A549 treated with AZD2906 at 1 μM for 4 hours (cell line): ENCODE measurements at places on chromosomes 7 and 10. TPM values are rescaled to one million over a fixed set of nuclear protein-coding genes. Genes with fewer than 3 reads are reported as not detected.

The STRA8 gene
- not detected in 5 replicates for total RNA-seq

The SPDYE9 gene
- total RNA-seq: not detected in 5 replicates

The C7orf25 gene
- 1.3 to 3.3 TPM (median 2.0 TPM) in 5 replicates for total RNA-seq

The UNCX gene
- 0.05 to 0.06 TPM in 2 of 5 replicates, not detected in the others for total RNA-seq

The ADAM12 gene
- 2.7 to 4.7 TPM (median 3.8 TPM) in 5 replicates for total RNA-seq

The RADIL gene
- 1.2 to 2.5 TPM (median 1.9 TPM) in 5 replicates for total RNA-seq

The TAS2R41 gene
- total RNA-seq: not detected in 5 replicates

The CPED1 gene
- total RNA-seq: not detected in 5 replicates

The LBX1 gene
- total RNA-seq: not detected in 5 replicates

The KIF11 gene
- 29.0 to 41.3 TPM (median 31.8 TPM) in 5 replicates for total RNA-seq

The SLC26A5 gene
- not detected in 5 replicates for total RNA-seq

The KCNIP2 gene
- total RNA-seq: 0.35 to 0.60 TPM (median 0.47 TPM) in 5 replicates

The TRIP6 gene
- 42.1 to 58.3 TPM (median 52.4 TPM) in 5 replicates for total RNA-seq

The CYP3A5 gene
- total RNA-seq: 1.1 to 1.9 TPM (median 1.4 TPM) in 5 replicates

The PTPRN2 gene
- 0.69 to 1.0 TPM (median 0.77 TPM) in 5 replicates for total RNA-seq

The GJC3 gene
- total RNA-seq: 0.09 to 0.24 TPM (median 0.20 TPM) in 4 of 5 replicates, not detected in the other
